NCI-H1105 treated with DMSO at 0.1 percent for 48 hours (cell line): ENCODE measurements at places on chromosomes 12 and 14.

DNA sequence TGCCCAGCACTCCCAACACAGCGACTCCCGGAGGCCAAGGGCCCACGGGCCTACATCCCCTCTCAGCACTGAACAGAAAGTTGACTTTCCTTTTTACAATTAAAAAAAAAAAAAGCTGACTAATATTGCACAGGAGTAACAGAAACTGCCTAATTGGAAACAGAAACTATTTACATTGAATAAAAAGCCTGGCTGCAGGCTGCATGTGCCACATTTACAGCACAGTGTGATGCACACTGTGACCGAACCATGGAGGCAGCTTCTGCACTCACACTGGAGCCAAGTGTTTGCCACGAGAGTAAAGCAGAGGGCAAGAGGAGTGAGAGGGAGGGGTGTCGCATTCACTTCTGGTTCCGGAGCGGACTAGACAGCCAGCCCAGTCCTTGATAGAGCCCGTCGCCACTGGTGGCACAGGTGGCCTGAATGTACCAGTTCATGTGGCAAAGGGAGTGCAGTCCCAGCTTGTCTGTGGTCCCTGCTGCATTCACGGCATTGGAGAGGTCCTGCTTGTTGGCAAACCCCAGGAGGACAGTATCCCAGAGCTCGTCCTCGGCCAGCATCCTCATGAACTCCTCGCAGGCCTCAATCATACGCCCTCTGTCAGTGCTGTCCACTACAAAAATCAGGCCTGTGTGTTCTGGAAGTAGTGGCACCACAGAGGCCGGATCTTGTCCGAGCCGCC lies 59.2 kb downstream of the SPPL3 start:
- DNase-seq, result no peak

DNA sequence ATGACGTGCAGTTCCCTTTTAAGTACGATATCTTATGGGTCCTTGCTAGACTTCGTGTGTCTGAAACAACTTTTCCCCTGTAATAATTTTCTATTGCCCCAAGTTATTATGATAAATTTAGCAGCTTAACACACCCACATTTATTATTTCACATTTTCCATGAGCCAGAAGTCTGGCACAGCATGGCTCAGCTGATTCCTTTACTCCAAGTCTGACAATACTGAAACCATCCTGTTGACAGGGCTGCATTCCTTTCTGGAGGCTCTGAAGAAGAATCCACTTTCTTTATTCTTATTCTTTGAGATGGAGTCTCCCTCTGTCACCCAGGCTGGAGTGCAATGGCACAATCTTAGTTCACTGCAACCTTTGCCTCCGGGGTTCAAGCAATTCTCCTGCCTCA lies 80.9 kb downstream of the DENND5B start:
- DNase-seq, result no peak

DNA sequence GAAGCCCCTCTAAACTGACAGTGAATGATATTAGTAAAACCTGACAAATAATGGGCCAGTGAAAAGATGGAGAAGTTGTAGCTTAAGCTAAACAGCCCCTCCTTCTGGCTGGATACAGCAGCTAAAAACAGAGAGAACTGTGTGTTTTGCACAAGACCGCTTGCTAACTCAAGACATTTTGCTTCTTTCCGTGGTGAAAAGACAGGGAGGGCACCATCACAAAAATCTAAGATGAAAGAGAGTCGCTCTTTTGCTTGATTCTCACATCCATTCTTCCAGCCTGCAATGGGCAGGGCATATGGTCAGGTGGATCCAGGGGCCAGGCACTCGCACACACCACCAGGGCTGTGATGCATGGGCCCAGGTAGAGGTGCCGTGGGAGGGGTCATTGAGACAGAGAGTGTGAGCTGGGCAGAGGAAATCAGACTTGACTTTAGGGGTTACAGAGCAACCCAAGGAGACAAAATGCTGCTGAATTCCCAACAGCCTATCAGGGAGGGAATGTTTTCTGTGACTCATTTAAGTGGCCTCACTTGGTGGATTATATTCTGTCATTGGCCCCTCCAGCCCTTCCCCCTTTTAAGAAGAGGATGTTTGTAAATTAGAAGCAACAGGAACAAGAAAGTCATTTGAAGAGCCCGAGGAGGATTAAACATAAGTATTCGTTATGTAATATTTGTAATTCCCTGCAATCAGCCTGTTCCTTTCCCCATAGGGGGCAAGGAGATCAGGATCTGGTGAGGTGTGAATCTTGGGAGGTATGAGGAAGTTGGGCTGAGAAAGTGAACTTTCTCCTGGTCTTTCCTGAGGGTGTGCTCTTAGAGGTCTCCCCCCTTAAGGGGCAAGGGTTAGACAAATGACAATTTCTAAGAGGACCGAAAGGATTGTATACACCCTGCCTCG lies 12.3 kb downstream of the EMP1 start:
- DNase-seq, result no peak

DNA sequence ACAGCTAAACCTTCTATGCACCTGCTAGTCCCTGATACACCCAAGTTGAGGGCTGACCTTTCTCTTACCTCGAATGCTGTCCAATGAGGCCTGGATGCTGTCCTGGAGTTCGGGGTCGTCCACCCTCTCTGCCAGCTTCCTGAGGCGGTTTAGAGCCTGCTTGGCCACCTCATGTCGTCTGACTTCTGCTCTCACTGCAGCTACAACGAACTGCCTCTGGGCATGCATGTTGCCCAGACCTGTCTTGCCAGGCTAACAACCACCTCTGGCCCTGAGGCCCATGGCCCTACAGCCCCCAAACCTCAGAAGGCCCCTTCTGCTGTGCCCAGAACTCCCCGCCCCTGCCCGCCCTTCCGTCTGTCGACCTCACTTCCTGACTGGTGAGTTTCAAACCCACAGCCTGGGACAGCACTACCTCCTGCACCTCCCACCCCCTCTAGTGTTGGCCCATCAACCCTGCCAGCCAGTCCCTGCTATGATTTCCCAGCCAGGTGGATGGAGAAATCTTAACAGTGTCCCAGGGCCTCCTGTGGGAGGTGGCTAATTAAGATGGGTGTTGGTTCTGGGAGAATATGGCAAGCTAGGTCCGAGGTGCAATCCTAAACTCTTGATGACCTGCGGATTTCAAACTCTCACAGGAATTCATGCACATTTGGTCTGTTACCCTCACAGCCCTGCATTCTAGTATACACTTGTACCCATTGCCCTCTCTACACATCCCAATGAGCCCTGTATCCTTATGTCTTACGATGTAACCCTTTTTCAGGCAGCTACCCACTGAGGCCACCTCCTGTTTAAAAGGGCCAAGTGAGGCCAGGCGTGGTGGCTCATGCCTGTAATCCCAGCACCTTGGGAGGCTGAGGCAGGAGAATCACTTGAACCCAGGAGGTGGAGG lies 2.7 kb upstream of the TSPAN31 start:
- no peak for DNase-seq

DNA sequence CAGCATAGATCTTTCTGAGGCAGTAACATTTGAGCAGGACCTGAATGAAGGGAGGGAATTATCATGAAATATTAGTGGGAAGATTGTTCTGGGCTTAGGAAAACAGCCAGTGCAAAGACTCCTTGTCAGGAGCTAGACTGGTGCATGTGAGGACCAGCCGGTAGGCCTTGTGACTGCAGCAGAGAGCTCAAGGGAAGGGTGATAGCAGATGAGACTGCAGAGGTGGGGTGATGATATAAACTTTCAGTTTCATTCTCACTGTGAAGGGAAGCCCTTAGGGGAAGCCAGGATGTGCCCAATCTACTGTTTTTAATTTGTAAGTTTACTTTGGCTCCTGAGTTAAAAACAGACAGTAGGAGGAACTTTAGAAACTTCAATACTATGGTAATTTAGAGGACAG lies 12.4 kb downstream of the IL22 start:
- DNase-seq, result no peak

DNA sequence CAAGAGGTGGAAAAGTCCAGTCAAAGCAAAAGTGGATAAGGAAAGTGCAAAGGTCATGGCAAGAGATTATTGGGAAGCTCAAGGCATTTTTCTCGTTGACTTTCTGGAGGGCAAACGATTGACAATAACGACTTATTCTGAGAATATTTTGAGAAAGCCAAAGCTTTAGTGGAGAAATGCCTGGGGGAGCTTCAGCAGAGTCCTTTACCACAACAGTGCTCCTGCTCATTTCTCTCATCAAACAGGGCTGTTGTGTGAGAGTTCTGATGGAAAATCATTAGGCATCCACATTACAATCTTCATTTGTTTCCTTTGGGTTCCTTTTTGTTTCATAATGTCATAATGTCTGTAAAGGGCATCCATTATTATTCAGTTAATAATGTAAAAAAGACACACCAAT lies 26.9 kb downstream of the PRB3 start:
- DNase-seq, result no peak

DNA sequence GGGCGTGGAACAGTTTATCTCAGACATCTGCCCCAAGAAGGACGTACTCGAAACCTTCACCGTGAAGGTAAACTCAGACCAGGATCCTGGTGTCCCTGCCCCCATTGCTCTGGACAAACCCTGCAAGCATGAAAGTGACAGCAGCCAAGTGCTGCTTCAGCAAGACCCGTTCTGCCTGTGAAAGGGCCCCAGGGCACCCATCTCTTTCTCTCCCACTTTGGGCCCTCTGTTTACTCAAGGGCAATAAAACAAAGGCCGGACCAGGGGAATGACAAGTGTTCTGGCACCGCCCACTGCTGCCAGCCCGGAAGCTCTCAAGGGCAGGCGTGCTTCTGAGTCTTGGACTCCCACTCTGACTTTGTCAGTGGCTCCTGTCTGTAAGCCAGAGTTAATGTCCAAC lies 35.3 kb downstream of the CD9 start:
- peak; percentile 73 for DNase-seq

- DNase-seq, result no peak
Measured at GRCh38 chr12:123479442-123480180, 21.7 kb downstream of the SNRNP35 start.

DNA sequence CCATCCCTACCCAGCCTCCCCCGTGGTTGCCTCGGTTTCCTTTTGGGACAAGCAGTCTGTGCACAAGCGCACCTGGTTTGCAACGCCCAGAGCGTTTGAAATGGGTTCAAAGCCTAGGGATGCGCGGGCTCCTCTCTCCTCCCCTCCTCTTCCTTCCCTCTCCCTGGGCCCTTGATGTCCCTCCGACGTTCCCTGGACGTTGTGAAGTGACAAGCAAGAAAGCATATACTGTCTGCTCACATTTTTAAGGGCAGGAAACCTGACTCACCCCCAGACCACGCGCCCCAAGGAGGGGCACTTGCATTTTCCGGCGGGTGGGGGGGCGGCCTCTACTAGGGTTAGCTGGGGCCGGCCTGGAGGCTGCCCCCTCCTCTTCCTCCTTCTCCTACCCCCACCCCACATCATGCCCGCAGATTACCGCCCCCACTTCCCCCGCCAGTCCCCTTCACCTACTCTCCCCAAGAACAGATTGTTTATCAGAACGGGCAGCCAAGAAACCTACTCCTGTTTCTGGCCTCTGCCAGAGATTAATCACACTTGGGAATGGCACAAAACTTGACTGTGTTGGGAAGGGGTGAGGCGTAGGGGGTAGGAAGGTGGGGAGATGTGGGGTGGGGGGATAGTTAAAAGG lies 9.5 kb upstream of the IRF2BPL start:
- no peak for DNase-seq

GRCh38 chr14:102320033-102320660 lies 601 bp downstream of the ZNF839 start:
- DNase-seq, result peak; percentile 14

DNA sequence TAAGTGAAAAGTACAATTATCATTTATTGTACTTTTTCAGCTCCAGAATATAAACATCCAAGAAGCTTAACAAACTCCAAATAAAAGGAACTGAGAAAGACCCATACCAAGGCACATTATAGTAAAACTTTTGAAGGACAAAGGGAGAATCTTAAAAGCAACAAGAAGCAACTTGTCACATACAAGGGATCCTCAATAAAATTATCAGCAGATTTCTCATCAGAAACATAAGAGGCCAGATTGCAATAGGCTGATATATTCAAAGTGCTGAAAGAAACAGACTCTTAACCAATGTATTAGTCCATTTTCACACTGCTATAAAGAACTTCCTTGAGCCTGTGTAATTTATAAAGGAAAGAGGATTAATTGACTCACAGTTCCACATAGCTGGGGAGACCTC lies 48.3 kb downstream of the TTC7B start:
- no peak for DNase-seq

- no peak for DNase-seq
Measured at GRCh38 chr14:80522411-80522810, 311.1 kb upstream of the DIO2 start.

DNA sequence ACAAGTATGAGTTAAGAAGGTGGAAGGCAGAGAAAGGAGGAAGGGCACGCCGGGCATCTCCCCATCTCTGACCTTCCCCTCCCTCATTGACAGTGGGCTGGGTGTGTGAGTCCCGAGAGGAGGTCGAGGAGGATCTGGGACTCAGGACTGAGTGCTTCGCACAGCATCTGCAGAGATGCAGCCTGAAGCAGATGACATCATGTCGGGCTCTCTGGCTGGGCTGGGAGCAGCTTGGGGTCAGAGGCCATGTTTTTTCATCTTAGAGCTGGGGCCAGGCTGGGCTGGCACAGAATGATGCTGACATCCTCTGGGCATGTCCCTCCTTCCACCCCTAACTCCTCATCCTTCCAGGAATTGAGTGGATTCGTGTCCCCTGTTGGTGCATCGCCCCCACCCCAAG lies 43.5 kb downstream of the CMKLR1 start:
- no peak for DNase-seq

DNA sequence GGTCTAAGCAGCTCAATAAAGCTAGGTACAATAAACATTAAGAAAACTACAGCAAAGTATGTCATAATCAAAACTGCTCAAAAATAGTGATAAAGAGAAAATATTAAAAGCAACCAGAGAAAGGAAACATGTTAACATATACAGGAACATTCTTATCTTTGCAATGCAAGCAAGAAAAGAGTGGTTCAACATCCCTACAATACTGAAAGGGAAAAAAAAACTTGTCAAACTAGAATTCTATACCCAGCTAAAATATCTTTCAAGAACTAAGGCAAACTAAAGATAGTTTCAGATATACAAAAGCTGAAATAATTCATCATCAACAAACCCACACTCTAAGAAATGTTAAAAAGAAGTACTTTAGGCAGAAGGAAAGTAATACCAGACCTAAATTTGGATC lies 134.2 kb downstream of the DPF3 start:
- no peak for DNase-seq

- DNase-seq, result no peak
Measured at GRCh38 chr12:127107744-127108143, 1159.2 kb upstream of the TMEM132C start.

- DNase-seq, result peak; percentile 76
Measured at GRCh38 chr14:38083039-38083438, 124.7 kb upstream of the SSTR1 start.

GRCh38 chr12:67026487-67027246 lies 242.5 kb upstream of the CAND1 start:
- DNase-seq, result no peak

GRCh38 chr14:71139294-71139946 lies 232.2 kb downstream of the PCNX1 start:
- no peak for DNase-seq

- no peak for DNase-seq
Measured at GRCh38 chr12:2163177-2163941, 110.6 kb downstream of the CACNA1C start.

- DNase-seq, result no peak
Measured at GRCh38 chr12:93846936-93847516, 169.9 kb downstream of the CRADD start.

- DNase-seq, result no peak
Measured at GRCh38 chr12:71871116-71871515, 31.6 kb downstream of the TBC1D15 start.

- peak; percentile 69 for DNase-seq
Measured at GRCh38 chr12:100675432-100675831, 101.9 kb downstream of the GAS2L3 start.

- DNase-seq, result no peak
Measured at GRCh38 chr12:93149229-93149628, 220.1 kb upstream of the EEA1 start.

GRCh38 chr14:31258427-31259039 lies 50.9 kb upstream of the HECTD1 start:
- no peak for DNase-seq
